ENCODE measurements at places on chromosomes 7 and 10. TPM values are rescaled to one million over a fixed set of nuclear protein-coding genes. Genes with fewer than 3 reads are reported as not detected.

The CLCN1 gene
- 0.21 TPM for total RNA-seq

The FAM13C gene
- not detected for total RNA-seq

The FOXI2 gene
- not detected for total RNA-seq

The CTBP2 gene
- 6.4 TPM for total RNA-seq

The FAM237B gene
- not detected for total RNA-seq

The TMEM176B gene
- total RNA-seq: 4.7 TPM

The FAM221A gene
- 4.4 TPM for total RNA-seq

The PRKG1 gene
- total RNA-seq: 1.2 TPM

The GAD2 gene
- total RNA-seq: under 0.01 TPM

The GPC2 gene
- 2.3 TPM for total RNA-seq

The ICA1 gene
- total RNA-seq: 5.1 TPM

The CLDN15 gene
- 4.5 TPM for total RNA-seq

The PAPSS2 gene
- total RNA-seq: 1.7 TPM

The TSPAN13 gene
- total RNA-seq: 5.0 TPM

The IGFBP1 gene
- not detected for total RNA-seq

The ENTPD1 gene
- 30.1 TPM for total RNA-seq

The FGFBP3 gene
- 0.84 TPM for total RNA-seq

The EN2 gene
- total RNA-seq: not detected

The ACSM6 gene
- not detected for total RNA-seq

The TMEM236 gene
- total RNA-seq: under 0.01 TPM

The CYP3A4 gene
- not detected for total RNA-seq

The MLXIPL gene
- 0.42 TPM for total RNA-seq

The BTBD16 gene
- not detected for total RNA-seq

The CALHM2 gene
- 10.3 TPM for total RNA-seq

Measured in mononuclear cell (primary cell).